ENCODE measurements at places on chromosomes 11 and 22.

- no peak for DNase-seq
These were observed 1717.1 kb upstream of the RAG2 start for GRCh38 chr11:38315151-38315550.

GRCh38 chr22:44424867-44425693, 73.0 kb downstream of the RTL6 start:
- DNase-seq, result no peak

DNA sequence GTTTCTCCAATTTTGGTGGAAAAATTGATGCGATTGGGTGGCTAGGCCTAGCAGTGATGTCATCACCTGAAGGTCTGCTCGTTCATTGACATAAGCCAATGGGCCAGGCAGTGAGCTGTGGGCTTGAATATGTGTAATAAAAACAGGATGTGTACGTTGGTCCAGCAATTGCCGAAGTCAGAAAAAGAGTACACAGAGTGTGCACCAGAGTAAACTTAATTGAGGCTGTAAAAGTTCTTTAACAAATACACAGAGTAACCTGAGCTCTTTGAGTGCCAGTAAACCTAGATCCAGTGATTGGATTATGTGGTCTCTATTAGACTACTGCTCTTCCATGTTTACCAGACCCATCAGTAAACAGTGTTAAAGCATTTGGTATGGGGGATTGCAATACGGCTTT, 13.0 kb upstream of the GLYATL1 start:
- DNase-seq, result no peak

- no peak for DNase-seq
These were observed 80.3 kb upstream of the NECTIN1 start for GRCh38 chr11:119809346-119809745.

GRCh38 chr22:37226087-37226486, 13.8 kb upstream of the SSTR3 start:
- DNase-seq, result no peak

DNA sequence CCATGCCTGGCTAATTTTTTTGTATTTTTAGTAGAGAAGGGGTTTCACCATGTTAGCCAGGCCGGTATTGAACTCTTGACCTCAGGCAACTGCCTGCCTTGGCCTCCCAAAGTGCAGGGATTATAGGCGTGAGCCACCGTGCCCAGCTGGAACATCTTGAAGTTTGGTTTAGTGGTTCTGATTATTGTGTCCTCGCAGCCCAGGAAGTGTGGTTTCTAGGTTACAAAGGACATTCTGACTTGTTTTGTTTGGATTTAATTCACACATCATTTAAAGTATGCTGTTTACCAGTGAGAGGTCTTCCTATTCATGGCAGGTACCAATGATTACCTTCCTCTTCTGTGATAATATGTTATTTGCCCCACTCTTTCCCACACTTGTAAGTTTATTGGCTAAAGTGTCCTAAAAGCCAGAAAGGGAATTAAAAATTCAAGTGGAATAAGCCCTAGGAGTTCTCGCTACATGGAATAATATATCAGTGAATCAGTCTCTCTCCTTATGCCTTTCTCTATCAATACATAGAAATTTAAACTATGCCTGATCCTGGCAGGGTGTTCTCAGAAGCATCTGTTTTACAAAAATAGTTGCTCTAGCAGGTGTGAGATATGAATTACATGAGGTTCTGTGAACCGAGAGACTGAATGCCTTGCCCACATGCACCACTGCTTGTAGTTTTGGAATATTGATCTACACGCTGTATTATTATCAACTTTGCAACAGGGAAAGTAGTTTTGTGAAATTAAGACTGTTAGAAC, 263.1 kb downstream of the DDX10 start:
- no peak for DNase-seq

DNA sequence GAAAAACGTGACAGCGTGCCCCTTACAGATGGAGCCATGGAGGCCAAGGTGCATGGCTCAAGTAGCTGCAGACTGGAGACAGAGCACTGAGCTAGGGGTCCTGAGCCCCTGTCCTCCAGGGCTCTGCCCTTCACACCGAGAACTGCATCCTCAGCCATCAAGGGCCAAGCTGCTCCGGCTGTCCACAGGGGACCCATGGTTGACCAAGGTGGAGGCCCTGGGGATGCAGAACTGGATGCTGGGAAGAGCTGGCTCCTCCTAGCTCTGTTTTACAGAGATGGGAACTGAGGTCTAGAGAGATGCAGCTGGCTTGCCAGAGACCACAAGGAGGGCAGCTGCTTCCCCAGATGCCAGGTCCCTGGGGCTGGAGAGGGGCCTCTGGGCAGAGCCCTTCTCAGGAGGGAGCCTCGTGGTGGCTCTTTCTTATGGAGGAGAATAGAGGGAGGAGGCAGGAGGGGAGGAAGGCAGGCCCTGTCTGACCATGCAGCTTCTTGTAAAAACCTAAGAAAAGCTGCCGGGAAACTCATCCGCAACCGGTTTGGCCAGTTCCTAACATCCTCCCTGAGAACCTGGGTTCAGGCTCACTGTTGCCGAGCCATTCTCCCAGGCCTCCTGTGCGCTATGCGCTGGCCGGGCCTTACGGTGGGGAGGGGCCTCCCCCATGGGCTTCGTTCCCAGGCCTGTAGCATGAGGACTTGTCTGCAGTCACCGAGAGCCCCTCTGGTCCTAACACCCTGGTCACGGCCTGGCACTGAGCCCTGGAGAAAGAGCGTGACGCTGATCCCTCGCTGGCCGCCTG, 80.6 kb downstream of the WNT7B start:
- DNase-seq, result no peak

DNA sequence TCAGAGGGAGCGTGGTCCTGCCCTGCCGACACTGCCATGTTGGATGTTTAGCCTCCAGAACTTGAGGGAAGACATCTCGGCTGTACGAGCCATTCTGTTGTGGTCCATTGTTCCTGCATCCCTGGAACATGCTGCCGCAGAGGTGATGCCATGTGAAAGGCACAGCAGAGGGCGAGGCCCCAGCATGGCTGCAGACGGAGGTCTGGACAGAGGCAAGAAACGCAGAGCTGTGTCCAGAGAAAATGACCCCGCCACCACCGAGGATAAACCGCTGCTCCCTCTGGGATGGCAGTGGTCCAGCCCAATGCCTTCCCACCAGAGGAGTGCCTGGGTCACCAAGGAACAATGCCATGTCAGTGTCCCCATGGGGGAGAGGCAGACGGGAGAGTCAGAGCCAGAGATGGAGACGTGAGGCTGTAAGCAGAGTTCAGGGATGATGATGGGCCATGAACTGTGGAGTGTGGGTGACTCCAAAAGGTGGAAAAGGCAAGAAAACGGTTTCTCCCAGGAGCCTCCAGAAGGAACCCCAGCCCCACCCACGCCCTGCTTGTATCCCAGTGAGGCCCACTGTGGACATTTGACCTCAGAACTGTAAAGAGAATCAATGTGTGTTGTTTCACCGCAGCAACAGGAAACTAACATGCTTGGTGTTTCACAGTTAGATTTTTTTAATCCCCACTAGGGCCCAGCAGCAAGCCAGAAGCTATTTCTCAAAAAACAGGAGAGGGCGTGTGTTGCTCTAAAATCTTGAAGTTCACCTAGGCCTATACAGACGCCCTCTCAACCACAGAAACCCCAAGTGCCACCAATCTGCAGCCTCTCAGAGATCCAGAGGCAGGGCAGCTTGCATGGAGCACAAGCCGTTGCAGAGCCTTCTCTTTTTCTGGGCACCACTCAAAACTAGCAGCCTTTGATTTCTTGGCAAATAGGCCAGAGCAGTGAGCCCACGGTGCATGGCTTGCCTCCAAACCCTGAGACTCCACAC, 1422.9 kb downstream of the TBC1D22A start:
- no peak for DNase-seq

- no peak for DNase-seq
These were observed 1.7 kb upstream of the SORL1 start for GRCh38 chr11:121450401-121450800.

GRCh38 chr11:84420271-84420670, 1134.1 kb upstream of the CCDC90B start:
- no peak for DNase-seq

- DNase-seq, result no peak
These were observed 6.4 kb upstream of the KRTAP5-10 start for GRCh38 chr11:71558996-71559395.

GRCh38 chr11:44899959-44900358, 50.7 kb downstream of the TP53I11 start:
- DNase-seq, result peak; percentile 16

GRCh38 chr11:119991022-119991404, 146.9 kb downstream of the TRIM29 start:
- DNase-seq, result no peak

DNA sequence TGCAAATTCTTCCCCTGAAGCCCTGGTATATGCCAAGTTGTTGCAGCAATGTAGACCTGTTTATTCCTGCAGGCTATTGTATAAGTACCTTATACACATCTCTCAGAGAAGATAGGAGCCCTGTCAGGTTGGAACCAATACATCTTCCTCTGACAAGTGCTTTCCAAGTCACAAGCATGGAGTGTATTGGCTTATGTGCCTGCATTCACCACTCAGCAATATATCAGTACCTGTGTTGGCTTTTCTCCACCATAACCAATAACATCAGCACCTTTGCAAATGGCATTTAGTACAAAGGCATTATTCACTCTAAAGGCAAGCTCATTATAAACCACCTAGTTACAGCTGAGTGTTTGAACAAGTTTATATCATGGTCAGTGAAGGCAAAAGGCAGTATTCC, 611.7 kb upstream of the CNTN5 start:
- no peak for DNase-seq

DNA sequence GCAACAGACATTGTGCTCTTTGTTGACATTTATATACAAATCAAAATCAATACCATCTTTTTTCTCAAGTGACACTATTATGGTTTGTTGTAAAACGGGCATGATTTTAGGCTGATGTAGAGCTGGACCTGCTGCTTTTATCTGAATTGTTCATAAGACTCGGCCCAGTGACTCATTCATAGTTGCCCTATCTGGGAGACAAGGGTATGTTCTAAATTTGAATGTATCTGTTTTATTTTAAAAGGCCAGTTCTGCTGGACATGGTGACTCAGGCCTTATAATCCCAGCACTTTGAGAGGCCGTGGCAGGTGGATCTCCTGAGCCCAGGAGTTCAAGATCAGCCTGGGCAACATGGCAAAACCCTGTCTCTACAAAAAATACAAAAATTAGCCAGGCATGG, 39.3 kb downstream of the CEP295 start:
- DNase-seq, result no peak

DNA sequence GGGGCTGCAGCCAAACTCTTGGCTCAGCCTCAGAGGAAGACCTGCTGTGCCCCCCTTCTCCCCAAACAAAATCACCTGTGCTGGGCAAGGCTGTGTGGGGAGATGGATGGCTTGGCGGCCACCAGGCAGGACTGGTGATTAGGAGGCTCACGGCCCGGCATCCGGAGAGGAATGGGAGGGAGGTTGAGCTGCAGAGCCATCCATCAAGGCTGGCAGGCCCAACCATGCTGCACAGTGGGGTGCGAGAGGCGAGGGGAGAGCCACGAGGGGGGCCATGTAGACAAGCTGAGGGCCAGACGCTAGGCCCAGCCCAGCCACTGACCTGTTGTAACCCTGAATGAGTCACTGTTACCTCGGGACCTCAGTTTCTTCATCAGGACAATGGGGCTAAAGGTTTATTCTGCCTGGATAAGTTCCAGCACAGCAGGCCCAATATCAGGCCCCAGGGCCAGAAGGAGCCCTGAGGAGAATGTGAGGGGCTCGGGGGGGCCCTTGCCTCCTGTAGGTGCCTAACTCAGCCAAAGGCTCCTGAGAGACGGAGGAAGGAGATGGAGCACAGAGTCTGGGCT, 18.2 kb downstream of the PDE2A start:
- no peak for DNase-seq

DNA sequence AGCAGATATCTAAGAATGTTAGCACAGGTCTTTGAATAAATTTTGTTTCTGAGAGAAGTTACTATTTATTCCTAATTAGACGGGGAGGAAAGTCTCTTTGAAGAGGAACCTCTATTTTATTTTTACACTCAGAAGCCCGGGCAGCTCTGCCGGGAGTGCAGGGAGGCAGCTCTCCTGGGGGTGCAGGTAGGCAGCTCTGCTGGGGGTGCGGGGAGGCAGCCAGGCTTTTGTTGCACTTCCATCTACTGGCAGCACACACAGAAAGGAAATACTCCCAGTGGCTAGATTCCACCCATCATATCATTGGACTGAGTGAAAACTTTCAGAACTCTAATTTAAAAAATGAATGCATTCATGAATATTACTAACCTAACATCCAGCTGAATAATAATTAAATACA, 24.6 kb downstream of the OR10A6 start:
- DNase-seq, result no peak

DNA sequence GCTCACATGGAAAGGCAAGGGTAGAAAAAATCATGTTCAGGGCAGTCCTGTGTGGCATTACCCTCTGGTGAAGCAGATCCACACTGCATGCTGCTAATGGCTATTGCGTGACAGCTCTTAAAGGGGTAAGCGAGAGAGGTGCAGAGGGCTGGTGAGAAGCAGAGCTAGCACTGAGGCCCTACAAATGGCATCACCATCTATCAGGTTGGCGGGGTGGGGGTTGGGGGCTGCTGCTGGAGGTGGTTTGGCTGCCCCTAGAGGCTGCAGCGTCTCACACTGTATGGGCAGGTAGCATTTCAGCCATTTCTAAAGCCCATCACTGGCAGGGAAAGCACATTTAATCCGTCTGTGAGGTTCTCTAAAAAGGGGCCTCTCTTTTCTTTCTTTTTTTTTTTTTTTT, 16.9 kb upstream of the TMA7B start:
- no peak for DNase-seq

- no peak for DNase-seq
These were observed 476.8 kb downstream of the METTL15 start for GRCh38 chr11:28584992-28585391.

GRCh38 chr22:24265734-24266133, 4.9 kb upstream of the SPECC1L start:
- DNase-seq, result no peak

- no peak for DNase-seq
These were observed 172.6 kb downstream of the LARGE1 start for GRCh38 chr22:33747576-33748180.

GRCh38 chr11:85748455-85748891, 62.5 kb downstream of the SYTL2 start:
- no peak for DNase-seq

DNA sequence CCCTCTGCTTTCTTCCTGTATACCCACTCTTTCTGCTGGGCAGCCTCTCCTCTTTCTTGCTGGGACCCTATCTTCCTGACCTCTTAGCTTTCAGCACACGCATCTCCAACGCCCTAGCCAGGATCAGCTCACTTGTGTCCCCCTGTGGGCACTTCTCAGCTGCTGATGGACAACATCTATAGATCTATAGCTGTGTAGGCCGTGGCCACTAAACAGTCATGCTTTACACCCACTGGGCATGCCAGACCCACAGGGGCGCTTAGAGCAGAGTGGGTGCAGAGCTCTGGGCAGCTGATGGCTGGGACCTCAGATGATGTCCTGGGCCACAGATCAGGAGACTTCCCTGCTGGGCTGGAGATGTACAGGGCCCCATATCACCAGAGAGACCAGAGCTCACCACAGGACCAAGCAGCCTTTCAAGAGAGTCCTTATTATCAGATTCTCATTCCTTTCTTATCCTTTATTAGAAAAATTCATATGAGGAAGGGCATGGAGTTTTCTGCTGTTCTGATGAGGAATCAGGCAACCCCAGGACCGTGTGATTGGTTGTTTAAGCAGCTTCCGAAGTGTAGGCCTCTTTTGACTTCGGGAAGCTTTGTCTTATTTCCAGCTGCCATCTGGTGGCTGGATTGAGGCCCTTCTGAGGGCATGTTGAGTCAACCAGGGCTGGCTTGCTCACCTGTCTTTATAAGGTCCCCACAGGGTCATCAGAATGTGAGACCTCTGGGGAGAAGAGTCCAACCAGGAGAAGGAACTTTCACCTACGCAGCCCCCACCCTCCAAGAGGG, 60.5 kb downstream of the OSBP2 start:
- DNase-seq, result no peak

GRCh38 chr11:122179961-122180834, 64.2 kb upstream of the BLID start:
- no peak for DNase-seq

Data from NCI-H1048 (cell line).